ENCODE measurements at places on chromosomes 2 and 18.

- no peak for DNase-seq
Observed at GRCh38 chr2:191835539-191836350, 11.1 kb downstream of the CAVIN2 start.

DNA sequence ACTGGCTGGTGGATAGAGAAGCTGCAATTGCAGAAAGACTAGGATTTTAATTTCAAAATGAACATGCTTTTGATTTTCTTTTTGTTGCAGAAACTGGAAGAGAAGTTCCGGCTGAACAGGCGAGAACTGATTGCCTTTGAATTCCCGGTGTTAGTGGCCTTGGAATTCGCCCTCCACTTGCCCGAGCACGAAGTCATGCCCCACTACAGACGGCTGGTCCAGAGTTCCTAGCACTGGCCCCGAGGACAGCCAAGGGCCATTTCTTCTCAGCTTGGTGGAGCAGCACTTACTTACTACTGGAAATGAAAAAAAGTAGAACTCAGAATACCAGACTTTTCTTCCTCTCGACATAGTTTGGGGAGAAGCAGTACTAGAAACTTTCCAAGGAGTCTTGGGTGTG lies 121.9 kb downstream of the CABLES1 start:
- no peak for DNase-seq

DNA sequence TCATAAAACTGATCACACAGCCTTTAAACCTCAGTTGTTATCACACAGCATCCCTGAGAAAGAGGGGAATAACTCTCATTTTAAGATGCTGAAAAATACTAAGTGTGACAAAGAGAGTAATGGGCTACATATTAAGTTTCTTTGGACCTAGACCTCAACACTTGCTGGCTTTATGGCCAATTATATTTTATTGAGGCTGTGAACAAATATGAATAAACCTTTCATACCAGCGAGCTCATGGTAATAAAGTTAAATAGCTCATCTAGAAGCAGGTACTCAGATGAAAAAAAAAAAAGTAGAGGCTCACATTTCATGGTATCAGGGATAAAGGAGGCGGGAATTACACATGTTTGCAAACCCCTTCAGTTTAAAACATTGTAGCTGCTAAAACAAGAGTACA lies 75.7 kb downstream of the DOCK10 start:
- no peak for DNase-seq

GRCh38 chr2:26444236-26444635 lies 33.7 kb downstream of the OTOF start:
- no peak for DNase-seq

GRCh38 chr18:27879540-27879939 lies 297.4 kb downstream of the CDH2 start:
- no peak for DNase-seq

DNA sequence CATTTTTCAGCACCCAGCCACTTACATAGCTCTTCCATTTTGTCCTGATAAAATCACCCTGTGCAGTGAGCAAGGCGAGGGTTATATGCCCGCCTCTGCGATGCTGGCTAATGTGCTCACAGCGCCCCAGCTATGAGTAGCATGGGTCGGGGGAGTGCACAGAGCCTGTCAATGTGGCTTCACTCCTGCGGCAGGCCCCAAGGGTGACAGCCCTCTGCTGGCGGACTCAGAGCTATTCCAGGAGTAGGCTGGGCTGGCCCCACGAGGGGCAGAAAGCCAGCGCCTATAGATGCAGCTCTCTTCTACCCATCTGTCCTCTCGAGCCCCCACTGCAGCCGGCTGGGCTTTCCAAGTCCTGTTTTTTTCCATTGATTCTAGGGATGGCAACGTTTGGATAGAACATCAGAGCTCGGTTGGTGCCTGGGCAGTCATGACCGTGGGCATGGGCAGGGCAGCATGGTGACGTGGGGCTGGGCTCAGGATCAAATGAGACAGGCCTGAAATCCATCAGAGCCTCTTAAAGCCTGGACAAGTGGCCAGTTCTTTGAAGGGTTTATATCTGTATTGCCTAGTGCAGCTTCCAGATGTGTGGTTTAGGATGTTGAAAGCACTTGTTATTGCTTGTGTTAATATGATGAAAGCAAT lies 134.7 kb downstream of the MCFD2 start:
- DNase-seq, result no peak

DNA sequence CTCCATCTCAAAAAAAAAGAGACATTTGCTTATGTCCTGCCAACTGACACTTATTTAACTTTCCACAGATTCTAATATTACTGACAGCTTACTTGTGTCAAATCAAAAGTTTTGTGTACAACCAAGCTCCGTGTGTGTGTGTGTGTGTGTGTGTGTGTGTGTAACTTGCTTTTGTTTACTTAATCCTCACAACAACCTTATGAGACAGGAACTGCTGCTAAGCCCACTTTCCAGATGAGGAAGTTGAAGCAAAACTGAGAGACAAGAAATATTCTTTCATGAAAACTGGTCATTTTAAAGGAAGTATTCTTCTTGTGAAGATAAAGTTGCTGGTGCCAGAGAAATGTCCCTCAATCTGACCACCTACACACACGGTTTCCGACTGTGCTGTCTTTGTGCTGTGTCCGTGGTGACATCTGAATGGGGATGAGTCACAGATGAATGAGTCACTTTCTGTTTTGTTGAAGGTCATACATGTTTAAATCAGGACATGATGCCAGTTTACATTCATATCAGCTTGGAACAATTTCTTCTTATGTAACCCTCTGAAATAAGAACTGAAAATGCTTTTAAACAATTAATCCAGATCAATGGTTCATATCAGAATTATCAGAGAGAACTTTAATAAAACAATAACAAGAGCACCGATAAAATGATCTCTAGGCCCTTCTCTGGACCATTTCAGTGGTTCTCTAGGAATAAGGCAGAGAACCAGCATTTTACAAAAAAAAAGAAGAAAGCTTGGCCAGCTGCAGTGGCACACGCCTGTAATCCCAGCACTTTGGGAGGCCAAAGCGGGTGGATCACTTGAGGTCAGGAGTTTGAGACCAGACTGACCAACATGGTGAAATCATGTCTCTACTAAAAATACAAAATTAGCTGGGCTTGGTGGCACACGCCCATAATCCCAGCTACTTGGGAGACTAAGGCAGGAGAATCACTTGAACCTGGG lies 95.5 kb downstream of the THNSL2 start:
- DNase-seq, result no peak

GRCh38 chr2:222902660-222903059 lies 41.8 kb downstream of the ACSL3 start:
- DNase-seq, result no peak

- DNase-seq, result no peak
Observed at GRCh38 chr18:8107426-8107825, 501.8 kb upstream of the RAB12 start.

DNA sequence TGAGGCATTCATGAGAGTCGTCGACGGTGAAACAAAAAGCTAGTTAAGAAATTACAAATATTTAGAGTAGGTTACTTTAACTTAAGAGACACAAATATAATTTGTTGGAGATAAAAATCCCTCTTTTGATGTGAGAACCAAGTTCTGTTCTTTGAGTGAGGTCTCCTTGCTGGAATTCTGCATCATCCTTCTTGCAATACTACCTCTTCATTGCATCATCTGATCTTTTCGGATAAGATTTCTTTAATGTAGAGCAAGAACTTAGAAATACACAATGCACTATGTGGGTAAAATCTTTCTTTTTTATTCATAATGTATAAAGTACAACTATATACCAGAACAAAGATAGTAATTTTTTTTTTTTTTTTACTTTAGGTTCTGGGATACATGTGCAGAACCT lies 118.4 kb downstream of the ARL4C start:
- DNase-seq, result no peak

GRCh38 chr2:148926291-148926961 lies 51.4 kb downstream of the KIF5C start:
- DNase-seq, result peak; percentile 17

- no peak for DNase-seq
Observed at GRCh38 chr2:169203952-169204351, 134.6 kb downstream of the DHRS9 start.

- DNase-seq, result no peak
Observed at GRCh38 chr2:237833546-237833945, 25.9 kb upstream of the RAMP1 start.

DNA sequence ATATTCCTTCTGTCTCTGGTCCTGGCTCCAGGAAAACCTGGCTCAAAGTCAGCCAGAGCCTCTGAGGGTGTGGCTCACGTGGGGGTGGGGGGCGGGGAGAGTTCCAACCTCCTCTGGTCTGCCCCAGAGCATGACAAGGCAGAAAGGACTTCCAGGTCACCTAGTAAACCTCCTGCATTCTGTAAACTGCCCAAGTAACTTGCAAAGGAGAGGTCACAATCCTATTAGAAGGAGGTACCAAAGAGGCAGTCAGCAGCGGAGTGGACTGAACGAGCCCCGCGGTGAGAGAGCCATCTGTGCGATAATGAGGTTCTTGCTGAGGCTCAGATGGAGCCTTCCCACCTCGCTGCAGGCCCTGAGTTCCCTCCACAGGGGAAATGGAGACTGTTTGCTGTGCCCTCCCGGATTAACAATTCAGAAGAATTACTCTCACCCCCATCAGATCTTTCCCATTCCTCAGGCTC lies 58.9 kb upstream of the GATA6 start:
- DNase-seq, result no peak

DNA sequence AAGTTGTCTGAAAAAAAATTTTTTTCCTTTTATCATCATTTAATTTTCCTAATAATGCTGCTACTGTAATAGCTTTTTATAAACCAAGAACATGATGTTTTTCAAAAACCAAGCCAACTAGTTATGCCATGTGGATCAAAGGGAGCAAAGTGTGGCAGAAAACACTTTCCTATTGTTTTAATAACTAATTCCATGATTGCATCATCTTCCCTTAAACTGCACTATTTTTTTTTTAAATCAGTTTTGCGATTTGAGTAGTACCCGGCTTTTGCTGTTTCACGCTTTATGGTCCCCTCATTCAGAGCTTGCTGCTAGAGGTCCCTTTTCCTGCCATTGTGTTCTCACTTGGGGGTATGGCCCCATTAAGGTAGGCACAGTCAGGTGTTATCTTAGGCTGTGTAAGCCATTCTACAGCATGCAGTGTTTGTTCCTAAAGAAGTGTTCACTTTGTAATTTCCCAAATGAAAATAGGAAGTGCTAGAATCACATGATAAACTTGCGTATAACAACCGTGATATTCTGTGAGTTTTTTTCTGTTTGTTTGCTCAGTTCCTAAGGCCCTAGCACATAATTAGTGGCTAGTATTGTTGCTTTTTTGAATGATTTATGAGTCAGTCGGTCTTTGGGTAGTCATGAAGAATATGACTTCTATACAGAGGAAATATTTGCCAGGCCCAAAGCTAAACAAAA lies 225.8 kb downstream of the PTGR3 start:
- no peak for DNase-seq

DNA sequence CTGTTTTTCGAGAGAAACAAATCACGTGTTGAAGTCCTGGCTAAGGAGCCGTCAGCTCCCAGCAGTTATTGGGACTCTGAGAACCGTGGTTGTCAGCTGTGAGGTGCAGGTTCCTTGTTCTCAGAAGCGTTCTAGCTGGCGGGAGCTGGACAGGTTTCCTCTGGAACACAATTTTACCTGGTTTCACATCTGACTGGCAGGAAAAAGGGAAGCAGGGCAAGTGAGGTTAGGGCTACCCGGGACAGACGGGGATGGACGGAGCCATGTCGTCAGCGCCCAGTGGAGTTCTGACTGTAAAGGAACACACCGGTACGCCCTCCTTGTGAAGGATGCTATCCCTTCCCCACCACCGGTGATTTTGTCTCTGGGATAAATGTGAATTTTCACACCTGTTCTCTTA lies 26.1 kb downstream of the ITGB1BP1 start:
- DNase-seq, result no peak

- no peak for DNase-seq
Observed at GRCh38 chr2:130371723-130372054, 15.8 kb downstream of the PTPN18 start.

DNA sequence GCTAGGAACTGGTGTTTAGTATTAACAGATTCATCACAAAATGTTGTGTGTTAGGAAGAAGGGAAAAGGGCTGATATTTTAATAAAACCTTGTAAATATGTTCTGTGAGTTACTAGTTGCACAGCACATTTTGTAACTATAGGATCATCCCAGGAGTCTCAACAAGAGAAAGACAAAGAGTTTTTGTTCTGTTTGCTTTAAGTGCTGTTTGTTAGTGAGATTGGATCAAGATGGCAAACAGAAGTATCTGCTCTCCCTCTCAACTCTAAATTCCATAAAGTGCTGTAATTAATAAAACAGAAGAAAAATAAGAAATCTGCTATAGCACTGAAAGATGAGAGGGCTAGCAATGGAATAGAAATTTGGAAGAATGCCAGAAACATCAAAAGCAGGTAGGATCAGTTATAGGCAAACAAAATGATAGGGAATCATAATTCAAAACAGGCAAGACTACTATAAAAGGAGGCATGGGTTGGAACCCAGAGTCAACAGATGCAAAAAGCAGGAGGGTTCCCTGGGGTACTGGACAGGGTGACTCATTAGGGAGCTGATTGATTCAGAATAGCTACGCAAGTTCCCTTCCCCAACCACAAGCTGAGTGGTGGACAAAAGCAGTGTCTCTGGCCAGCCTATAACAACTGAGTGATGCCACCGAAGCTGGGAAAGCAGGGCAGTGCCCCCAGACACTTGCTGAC lies 75.8 kb downstream of the DYNC1I2 start:
- DNase-seq, result no peak

- no peak for DNase-seq
Observed at GRCh38 chr2:199659207-199659606, 191.8 kb downstream of the FTCDNL1 start.

- DNase-seq, result no peak
Observed at GRCh38 chr2:26614216-26615138, 26.7 kb downstream of the CIB4 start.

- DNase-seq, result no peak
Observed at GRCh38 chr2:182937870-182938269, 71.4 kb upstream of the FRZB start.

- no peak for DNase-seq
Observed at GRCh38 chr2:120735746-120736170, at the start of gene GLI2. TSS of gene GLI2 (plus strand) at chr2:120735868. CDS start at chr2:120797321, 61,453 bp downstream.

- DNase-seq, result no peak
Observed at GRCh38 chr2:21310493-21310892, 186.7 kb downstream of the TDRD15 start.

DNA sequence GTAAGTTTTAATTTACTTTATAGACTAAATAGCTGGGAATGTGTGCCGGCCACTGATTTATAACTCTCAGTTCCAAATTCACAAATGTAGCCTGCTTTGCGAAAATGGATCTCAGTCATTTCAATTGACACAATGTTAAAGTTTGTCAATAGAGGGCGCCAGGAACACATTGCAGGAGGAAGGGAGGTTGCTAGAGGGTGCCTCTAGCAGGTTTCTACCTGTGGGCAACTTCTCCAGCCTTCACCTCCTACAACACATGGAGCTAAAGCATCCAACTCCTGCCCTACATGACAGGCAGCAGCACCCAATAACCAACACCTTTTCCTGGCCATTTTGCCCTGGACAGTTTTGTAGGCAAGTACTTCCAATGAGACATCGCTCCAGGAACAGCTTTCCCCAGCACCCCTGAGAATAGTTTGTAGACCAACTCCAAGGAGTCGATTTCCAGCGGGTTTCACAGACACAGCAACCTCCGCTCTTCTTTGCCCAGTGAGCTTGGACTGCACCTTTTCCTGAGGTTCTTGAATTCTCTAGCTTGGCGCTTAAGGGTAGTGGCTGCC lies 784.8 kb upstream of the CDH2 start:
- no peak for DNase-seq

GRCh38 chr18:80249217-80250093 lies 2.1 kb upstream of the PARD6G start:
- no peak for DNase-seq
